ENCODE measurements at places on chromosomes 3 and 15.

DNA sequence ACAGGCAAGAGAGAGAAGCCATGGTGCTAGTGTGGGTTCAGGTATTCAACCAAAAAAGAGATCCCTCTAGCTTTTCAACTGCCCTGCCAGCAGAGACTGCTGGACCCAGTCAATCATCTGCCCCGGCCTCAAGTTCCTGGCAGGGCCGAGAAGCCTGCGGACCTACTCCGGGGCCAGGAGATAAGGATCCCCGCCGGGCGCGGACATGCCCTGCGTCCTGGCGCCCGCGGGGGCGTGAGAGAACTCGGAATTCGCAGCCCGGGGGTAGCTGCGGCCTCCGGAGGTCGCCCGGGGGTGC, 821 bp upstream of the MAGI1 start:
- H3K4me3 ChIP-seq: peak overlapping the region; percentile 76
- no peak for DNase-seq
- H3K4me1 ChIP-seq: peaks cover 10% of the 10 kb centered on the region
- peaks cover 61% of the 10 kb centered on the region for H3K27me3 ChIP-seq
- no peak overlapping the region for H3K27ac ChIP-seq
- no peaks in the 10 kb centered on the region for H3K36me3 ChIP-seq

DNA sequence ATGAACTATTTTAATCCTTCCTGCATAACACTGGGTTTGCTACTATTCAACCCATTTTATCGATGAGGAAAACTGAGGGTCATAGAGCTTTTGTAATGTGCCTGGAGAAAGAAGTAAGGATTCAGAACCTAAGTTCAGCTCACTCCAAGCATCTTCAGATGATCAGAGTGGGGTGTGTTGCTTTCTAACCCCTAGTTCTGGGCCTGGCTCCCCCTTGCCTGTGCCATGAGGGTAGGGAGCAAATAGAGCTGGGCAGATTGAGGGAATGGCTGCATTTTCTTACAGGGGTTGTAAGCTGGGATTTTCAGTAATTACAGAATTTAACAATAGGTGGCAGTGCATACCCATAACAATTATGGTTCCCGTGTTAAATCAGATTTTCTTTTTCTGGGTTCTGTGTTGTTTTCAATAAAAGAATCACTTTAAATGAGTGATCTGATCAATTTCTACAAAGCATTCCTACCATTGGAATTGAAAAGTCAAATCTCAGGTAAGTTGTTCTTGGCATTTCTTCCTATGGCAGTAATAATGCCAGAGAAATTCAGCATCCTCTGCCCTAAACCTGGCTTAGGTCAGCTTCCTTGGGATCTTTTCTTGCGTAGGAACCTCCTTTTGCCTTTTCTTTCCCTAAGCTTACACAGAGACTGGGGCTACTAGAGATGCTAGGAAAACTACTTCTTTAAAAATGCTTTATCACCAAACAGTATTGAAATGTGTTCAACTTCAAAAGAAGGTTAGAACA, 103.8 kb upstream of the IL12A start:
- DNase-seq: no peak
- peaks cover 27% of the 10 kb centered on the region for H3K27me3 ChIP-seq
- H3K4me1 ChIP-seq: no peaks in the 10 kb centered on the region
- no peaks in the 10 kb centered on the region for H3K36me3 ChIP-seq
- H3K4me3 ChIP-seq: no peak overlapping the region
- H3K27ac ChIP-seq: no peak overlapping the region

- H3K4me1 ChIP-seq: peaks cover 45% of the 10 kb centered on the region
- H3K4me3 ChIP-seq: peak overlapping the region; percentile 98
- peaks cover 63% of the 10 kb centered on the region for H3K36me3 ChIP-seq
- peak overlapping the region; percentile 96 for H3K27ac ChIP-seq
- no peaks in the 10 kb centered on the region for H3K27me3 ChIP-seq
- peak; percentile 51 for DNase-seq
Measured at GRCh38 chr3:129278966-129279906, 566 bp downstream of the HMCES start.

DNA sequence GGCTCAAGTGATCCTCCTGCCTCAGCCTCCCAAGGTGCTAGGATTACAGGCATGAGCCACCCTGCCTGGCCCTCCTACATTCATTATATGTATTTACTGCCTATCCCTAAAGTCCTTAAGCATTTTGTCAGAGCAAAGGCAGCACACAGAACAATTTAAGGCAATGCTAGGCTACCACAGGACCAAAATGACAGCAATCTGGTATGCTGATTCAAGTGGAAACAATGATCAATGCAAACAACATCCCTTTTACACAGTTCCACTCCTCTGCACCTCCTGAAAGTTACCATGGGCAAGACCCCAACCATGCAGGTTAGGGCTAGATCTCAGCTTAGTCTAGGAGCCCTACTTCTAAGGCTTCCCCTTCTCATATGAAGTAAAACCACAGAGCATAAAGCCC, 40.3 kb downstream of the SPG11 start:
- H3K27me3 ChIP-seq: no peaks in the 10 kb centered on the region
- H3K27ac ChIP-seq: peak overlapping the region; percentile 65
- peaks cover 12% of the 10 kb centered on the region for H3K4me1 ChIP-seq
- peaks cover 78% of the 10 kb centered on the region for H3K36me3 ChIP-seq

DNA sequence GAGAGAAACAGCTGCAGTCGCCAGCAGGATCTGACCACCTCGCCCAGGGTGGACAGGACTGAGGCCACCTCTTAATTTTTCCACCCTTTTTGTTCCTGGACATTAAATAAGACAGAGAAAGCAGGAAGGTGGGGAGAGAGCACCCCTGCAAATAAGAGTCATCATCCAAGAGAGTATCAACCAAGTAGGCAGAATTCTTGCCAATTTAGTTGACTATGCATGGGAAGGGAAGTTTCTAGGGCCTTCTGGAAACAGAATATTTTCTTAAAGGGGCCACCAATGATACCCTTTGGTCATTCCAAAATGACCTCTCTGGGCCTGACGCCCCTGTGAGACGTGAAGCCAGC, 136.2 kb downstream of the TJP1 start:
- no peak overlapping the region for H3K4me3 ChIP-seq
- no peaks in the 10 kb centered on the region for H3K36me3 ChIP-seq
- H3K27me3 ChIP-seq: no peaks in the 10 kb centered on the region
- DNase-seq: no peak
